ENCODE measurements at places on chromosomes 6 and 20.

GRCh38 chr6:125947615-125948014, 9.0 kb upstream of the HINT3 start:
- DNase-seq = no peak

- DNase-seq = no peak
Measured at GRCh38 chr20:36501367-36502006, 39.8 kb upstream of the MYL9 start.

- DNase-seq = no peak
Measured at GRCh38 chr6:11056871-11057270, 12.8 kb upstream of the ELOVL2 start.

- DNase-seq = peak; percentile 36
Measured at GRCh38 chr6:69994251-69994650, 127.9 kb downstream of the COL19A1 start.

All from stromal cell of bone marrow (primary cell).